Muscle of leg (tissue), 16 donors: ENCODE measurements at places on chromosomes 11 and 22. TPM values are rescaled to one million over a fixed set of nuclear protein-coding genes. Genes with fewer than 3 reads are reported as not detected.

DNA sequence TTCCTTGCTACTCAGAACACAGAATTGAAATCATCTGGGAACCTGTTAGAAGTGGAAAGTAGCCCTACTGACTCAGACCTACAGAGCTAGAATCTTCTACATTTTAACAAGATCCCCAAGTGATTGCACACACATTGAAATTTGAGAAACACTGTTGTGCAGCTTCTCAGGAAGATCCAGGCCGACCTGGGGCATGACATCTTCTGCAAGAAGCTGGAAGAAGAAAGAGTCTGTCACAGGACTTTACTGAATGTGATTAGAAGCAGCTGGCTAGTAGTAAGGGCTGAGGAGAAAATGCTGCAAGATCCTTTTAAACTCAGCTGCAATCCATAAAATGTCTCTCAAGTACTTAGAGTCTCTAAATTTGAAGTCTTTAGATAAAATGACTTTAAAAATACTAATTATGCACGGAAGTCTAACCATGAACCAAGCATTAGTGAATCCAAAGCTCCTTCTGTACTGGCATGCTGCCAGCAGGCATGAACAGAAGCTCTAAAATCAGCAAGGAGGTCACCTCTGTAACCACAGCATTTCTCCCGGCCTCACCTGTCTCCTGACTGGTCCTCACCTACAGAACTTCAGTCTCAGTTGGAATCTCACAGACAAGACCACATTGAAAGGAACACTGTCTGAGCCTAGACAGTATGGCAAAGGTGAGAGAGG, 85.0 kb downstream of the SERGEF start:
- no peak overlapping the region for H3K4me3 ChIP-seq
- H3K27ac ChIP-seq: no peak overlapping the region
- no peaks in the 10 kb centered on the region for H3K36me3 ChIP-seq
- H3K27me3 ChIP-seq: no peaks in the 10 kb centered on the region
- peak; percentile 57 for DNase-seq

DNA sequence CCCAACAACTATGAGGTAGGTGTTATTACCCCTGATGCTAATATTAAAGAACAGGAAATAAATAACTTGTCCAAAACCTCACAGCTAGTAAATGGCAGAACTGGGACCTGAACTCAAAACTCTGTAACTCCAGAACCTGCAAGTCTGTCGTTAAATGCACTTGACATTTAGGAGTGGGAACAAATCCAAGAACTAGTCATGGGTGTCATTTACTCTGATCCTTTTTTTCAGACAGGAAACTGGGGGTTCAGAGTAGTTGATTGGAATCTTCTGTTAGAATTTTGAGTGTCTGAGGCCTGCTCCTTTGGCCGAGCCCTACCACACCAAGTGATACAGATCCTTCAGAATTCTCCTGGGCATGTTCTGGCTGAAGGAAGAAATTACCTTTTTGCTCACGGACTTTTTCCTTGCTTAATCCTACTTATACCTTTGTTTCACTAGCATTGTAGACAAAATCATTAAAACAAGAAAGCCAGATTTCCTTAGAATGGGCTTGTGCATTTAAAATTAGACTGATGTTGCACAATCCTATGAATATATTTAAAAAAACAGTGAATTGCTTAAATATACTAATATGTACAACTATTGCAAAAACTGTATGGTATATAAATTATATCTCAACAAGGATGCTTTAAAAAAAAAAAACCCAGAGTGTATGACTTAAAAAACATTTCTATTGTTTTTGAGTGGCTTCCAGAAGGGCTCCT, 1.4 kb upstream of the YAP1 start:
- no peaks in the 10 kb centered on the region for H3K36me3 ChIP-seq
- H3K4me3 ChIP-seq: no peak overlapping the region
- peak overlapping the region; percentile 95 for H3K27ac ChIP-seq
- H3K4me1 ChIP-seq: peaks cover 3% of the 10 kb centered on the region
- DNase-seq: no peak
- no peaks in the 10 kb centered on the region for H3K27me3 ChIP-seq

DNA sequence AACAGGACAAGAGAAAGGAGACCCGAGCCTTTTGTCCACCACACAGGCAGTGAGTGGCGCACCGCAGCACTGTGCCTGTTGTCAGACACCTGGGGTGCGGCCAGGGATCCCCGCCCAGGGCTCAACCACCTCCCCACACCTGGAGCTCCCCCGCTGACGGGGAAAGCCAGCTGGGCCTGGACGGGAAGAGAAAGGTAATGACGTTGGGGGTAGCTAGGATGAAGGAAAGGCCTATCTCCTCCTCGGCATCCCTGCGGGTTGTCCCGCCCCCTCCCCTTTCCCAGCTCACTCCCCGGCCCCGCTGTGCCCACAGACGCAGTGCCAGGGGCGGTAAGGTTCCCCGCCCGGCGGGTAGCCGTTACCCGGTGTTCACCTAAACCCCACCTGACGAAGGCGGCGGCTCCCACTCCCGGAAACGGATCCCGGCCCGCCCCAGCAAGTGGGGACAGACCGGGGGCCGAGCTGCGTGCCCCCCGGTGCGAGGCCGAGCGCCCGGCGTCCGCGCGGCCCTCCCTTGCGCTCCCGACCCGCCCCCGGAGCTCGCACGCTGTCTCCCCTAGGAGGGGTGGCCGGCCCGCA, 495 bp downstream of the HYOU1 start:
- peak overlapping the region; percentile 82 for H3K27ac ChIP-seq
- peaks cover 42% of the 10 kb centered on the region for H3K36me3 ChIP-seq
- DNase-seq: peak; percentile 16
- no peaks in the 10 kb centered on the region for H3K27me3 ChIP-seq

- H3K36me3 ChIP-seq: no peaks in the 10 kb centered on the region
- H3K27me3 ChIP-seq: no peaks in the 10 kb centered on the region
- no peak overlapping the region for H3K4me3 ChIP-seq
- no peak overlapping the region for H3K27ac ChIP-seq
- no peaks in the 10 kb centered on the region for H3K4me1 ChIP-seq
- no peak for DNase-seq
These were observed 342.6 kb downstream of the TBC1D22A start for GRCh38 chr22:47105085-47105484.

The DDX6 gene
- total RNA-seq: 91.4 TPM
